ENCODE measurements at places on chromosomes 5 and 9.

- DNase-seq = no peak
Measured at GRCh38 chr5:75623846-75624245, 12.6 kb downstream of the ANKDD1B start.

- no peak for DNase-seq
Measured at GRCh38 chr5:78964889-78965288, 20.2 kb downstream of the ARSB start.

DNA sequence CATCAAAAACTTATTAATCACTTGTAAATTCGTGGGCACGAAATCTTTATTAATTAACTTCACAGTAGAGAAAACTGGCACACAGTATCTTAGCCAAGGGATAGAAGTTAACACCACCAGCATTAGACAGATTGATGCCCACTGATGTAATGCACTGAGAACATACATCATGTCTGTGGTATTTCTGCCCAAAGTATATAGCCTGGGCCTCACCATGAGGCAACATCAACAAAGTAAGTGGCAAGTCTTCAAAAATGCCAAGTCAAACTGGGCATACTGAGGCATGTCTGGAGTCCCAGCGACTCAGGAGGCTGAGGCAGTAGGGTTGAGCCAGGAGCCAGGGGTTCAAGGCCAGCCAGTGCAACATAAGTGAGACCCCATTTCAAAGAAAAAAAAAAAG, 79.5 kb downstream of the GLIS3 start:
- no peak for DNase-seq

- DNase-seq = no peak
Measured at GRCh38 chr9:71748280-71748743, 20.0 kb downstream of the CEMIP2 start.

GRCh38 chr5:160185626-160186360, 43.5 kb upstream of the FABP6 start:
- DNase-seq = no peak

DNA sequence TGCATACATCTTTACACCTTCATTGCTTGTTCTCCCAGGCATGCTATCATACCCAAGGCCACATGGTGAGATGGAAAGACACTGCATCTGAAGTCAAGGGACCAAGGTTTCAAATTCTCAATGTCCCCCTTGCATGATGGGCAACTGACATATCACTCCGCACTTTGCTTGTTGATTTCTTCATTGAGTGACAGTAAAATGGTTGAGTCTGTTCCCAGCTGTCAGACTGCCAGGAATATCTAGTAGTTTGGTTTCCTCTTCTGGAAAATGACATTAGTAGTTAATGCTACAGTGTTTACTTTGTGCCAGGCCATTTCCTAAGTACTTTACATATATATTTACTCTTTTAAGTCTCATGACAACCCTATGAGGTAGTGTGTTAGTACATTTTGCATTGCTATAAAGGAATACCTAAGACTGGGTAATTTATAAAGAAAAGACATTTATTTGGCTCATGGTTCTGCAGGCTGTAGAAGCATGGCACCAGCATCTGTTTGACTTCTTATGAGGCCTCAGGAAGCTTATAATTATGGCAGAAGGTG, 114.4 kb downstream of the PCSK1 start:
- no peak for DNase-seq

DNA sequence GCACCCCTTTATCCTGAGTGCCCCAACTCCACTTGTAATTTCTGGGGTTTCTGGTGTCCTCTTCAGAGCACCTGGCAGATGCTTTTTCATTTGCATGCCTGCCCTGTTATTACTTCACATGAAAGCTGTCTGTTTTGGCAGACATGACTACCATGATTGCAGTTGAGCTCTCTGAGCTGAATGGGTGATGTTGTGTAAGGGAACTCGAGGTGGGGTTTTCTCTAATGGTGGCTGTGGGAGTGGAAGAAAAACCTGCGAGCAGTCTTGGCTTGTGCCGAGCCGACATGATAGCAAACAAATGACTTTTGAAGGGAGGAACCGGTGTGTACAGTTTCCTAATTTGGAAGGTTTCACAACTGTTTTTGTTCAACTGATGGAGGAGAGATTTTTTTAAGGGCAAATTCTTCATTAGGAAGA, 196.2 kb downstream of the AOPEP start:
- no peak for DNase-seq

DNA sequence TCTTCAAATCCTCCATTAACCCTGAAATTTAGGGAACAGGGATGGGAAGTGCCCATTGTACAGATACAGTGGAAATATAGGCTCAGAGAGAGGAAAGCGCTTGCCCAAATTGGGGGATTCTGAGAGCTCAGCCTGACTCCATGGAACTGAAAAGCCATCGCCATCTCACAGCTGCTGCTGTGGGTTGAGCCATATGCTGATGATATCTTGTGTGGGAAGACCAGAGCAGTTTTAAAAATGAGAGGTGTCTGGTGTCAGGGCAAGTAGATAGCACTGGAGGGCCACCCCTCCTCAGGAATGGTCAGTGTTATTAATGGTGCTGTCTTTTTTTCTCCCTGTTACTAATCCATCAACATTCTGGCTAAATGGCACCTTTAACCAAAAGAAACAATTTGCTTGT, 50.9 kb upstream of the C5orf58 start:
- DNase-seq = no peak

DNA sequence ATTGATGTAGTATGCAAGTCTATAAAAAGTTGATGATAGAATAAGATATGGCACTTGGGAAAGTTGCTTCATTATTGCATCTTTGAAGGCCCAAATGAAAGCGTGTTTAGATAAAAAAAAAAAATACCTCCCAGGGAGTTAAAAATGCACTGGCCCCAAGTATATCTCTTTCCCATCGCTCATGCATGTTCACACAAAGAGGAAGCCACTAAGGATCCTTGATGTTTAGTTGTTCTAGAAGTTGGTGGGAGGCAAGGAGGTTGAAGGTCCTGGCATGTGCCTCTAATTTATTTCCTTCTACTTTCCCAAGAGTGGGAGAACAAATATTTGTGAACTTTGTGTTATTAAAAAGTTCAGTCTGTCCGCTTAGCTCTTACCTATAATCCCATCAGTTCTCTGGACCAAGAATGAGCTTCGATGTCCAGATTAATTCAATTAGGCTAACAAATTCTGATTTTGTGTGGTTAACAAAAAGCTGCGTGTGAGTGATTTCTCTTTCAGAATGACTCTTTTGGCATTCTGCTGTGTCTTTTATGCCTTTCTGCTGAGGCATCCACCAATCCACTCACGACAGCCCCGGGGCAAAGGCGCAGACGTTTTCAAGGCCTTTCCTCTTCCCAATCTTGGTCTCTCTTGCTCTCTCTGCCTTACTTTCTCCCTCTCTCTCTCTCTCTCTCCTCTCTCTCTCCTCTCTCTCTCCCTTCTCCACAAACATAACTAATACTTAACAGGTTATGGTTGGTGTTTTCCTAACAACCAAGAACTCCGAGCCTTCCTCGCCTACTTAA, 135.1 kb upstream of the ERCC6L2 start:
- no peak for DNase-seq

DNA sequence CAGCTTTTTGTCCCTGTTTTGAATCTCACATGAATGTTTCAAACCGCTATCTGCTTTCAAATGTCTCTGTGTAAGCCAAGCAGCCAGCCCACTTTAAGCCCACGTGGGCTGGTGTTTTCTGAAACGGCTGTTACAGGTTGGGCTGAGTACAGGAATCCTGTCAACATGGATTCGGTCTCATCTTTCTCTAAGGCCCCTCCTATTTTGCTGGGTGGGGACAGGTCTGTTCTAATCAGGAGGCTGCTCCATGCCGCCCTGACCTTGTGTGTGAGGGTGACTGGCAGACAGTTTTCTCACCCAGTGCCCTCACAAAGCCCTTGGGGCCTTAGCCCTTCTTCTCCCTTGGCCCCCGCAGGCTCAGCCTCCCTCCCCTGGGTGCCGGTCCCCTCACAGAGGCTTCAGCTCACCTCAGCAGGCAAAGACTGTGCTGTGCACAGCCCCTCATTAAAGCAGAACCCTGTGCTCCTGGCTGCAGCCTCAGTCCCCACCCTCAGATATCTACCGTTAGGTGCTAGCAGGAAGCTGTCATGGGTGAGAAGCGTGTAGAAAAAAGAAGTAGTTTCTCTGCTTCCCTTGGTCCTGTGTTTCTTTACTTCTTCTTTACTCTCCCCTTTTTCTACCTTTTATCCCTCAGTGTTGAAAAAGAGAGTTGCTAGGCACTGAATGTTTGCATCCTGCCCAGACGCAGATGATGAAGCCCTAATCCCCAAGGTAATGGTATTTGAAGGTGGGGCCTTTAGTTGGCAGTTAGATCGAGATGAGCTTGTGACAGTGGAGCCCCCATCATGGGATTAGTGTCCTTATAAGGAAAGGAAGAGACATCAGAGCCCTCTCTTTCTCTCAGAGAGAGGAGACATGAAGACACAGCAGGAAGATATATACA, 205.7 kb downstream of the ADAMTS12 start:
- DNase-seq = no peak

Data from testis (tissue), 5 donors.